Stimulated activated CD8-positive, alpha-beta memory T cell treated with anti-CD3 and anti-CD28 coated beads, Interleukin-2, amount 100 ng/mL, for 1 hour (primary cell): ENCODE measurements at places on chromosomes 11 and 22.
A peak's percentile ranks its signal among the peaks of the same experiment; 100 is the strongest.

GRCh38 chr22:18060646-18061620, 16.9 kb upstream of the PEX26 start:
- DNase-seq: no peak

- no peak for DNase-seq
Observed at GRCh38 chr11:94020777-94021481, at the start of gene HEPHL1. Gene HEPHL1, plus strand, starts transcription at chr11:94021354. Its CDS starts 15 bp downstream, at chr11:94021369.

DNA sequence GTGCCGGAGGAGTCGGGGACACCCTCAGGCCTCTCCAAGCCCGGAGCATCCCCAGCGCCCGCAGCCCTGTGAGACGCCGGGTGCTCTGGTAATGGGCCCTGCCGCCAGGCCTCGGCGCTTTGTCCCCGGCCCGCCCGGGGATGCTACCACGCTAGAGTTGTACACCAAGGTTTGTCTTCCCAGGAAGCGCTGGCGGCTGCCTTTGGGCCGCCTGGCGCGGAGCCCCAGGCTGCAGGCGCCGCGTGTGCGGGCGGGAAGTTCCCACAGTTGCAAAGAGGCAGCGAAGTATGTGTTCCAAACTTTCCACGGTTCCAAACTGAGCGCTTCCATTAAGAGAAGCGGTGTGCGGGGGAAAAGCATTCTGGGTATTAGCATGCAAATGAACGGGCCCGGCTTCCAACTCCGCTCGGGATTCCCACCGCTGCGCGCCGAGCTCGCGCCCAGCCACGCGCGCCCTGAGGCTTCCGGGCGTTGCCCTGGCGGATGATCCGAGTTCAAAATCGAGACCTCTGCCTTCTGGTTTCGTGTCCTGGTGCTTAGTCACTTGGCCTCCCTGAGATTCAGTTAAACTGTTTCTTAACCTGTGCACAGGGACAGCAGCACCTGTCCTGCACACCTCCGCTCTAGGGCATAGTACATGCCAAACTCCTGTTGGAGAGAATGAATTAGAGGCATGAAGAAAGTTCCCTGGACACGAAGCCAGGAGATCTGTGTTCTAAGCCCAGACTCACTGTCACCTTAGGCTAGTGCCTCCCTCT, 1.3 kb upstream of the PATZ1 start:
- DNase-seq: peak; percentile 10

DNA sequence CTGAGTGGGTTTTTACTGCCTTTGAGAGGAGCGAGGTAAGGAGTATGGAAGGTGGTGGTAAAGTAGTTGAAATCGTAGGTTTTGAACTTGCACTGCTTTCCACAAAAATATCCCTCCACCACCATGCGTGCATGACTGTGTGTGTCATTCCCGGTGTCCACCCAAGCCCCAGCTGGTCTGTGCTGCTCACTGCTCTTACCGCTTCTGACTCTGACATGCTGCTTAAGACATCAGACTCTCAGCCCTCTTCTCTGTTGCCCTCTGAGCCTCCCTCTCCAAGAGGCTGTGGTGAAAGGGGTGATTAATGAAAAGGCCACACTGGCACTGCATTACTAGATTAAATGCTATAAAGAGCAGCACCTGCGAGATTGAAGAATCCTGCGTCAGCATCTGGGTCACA, 128.7 kb downstream of the SPATA19 start:
- no peak for DNase-seq

GRCh38 chr11:93827363-93827762, 23.1 kb downstream of the VSTM5 start:
- DNase-seq: no peak
